ENCODE measurements at places on chromosomes 12 and 14. TPM values are rescaled to one million over a fixed set of nuclear protein-coding genes. Genes with fewer than 3 reads are reported as not detected.

- ATAC-seq, result no peak
These were observed 432.3 kb upstream of the SOX5 start for GRCh38 chr12:24381790-24382189.

- peak; percentile 2 for ATAC-seq
These were observed 584 bp downstream of the ACVR1B start for GRCh38 chr12:51951843-51952722.

- no peak for ATAC-seq
These were observed 1316.3 kb downstream of the TMEM121 start for GRCh38 chr14:106842687-106843086.

DNA sequence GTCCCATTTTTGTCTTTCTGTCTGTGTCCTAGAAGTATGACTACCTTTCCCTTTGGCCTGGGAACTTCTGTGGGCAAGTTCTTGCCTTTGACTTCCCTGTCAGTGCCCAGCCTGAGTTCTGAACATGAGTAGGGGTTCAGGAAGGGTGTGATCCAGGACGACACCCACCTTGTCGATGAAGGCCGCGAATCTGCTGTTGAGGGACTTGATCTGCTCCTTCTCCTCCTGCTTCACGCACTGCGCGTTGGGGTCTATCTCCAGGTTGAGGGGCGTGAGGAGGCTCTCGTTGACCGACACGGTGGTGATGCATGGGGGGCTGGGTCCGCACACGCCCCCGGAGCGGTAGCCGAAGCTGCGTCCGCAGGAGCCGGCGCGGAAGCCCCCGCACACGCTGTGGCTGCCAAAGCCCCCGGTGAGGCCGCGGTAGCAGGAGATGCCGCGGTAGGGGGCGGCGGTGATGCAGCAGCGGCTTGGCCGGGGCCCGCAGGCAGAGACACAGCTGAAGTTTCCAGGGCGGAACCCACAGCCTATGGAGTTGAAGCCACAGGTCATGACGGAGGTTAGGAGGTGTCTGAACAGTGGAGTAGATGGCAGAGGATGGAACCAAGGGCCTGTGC, at the start of gene KRT83:
TSS of gene KRT83 (minus strand) at position 615 of the 617 bp plus-strand sequence. CDS start at position 552, 63 bp downstream.
- no peak for ATAC-seq

DNA sequence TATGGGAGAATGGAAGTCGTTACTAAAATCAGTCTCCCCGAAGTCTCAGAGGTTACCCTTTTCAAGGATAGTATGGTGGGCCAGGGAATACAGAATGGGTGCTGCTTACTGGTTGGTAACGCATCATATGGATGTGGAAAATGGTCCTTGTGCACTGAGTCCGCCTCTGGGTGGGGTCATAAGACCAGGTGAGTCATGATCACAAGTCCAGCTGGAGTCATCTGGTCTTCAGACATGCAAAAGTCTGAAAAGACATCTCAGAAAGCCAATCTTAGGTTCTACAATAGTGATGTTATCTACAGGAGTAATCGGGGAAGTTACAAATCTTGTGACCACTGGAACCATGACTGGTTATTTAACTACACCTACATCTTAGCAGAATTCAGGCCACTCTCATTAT, 71.9 kb upstream of the TCL1B start:
- ATAC-seq, result no peak

Gene GNB3
- not detected for total RNA-seq

Gene C1S
- 6.9 TPM for total RNA-seq

Measured in activated T-helper 17 cell treated with anti-CD3 and anti-CD28 coated beads, Interleukin-2, amount 50 U/mL, for 72 hours (primary cell).